ENCODE measurements at places on chromosomes 5 and 9.

DNA sequence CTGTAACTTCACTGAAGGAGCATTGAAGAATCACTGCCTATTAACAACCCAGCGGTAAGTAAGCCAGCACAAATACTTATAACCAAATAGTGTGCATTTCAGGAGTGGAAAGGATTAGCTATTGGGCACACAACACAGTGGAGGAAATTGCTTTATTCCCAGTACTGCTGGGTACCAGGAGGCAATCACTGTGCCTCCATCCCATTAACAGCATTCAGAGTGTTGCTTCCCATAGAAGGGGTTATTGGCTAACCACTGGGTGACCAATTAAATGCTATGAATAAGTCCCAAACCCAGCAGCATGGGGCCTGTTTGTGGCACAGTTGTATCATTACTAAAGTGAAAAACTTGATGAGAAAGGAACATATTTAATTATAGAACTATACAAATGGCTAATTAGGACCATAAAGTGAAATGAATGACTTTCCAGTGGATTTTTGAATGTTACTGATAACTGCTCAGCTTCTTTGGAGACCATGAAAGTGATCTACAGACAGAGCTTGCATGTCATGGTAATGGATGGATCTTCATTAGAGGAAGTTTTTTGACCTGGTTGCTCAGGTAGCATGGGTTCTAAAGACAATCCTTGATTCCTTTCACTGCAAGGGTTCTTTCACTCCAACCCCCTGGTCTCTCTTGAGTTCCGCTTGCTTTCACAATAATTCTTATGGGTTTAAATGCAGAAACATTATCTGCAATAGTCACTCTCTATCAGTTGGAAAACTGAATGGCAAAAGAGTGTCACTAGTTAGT, 413.3 kb upstream of the RORB start:
- no peak for DNase-seq

DNA sequence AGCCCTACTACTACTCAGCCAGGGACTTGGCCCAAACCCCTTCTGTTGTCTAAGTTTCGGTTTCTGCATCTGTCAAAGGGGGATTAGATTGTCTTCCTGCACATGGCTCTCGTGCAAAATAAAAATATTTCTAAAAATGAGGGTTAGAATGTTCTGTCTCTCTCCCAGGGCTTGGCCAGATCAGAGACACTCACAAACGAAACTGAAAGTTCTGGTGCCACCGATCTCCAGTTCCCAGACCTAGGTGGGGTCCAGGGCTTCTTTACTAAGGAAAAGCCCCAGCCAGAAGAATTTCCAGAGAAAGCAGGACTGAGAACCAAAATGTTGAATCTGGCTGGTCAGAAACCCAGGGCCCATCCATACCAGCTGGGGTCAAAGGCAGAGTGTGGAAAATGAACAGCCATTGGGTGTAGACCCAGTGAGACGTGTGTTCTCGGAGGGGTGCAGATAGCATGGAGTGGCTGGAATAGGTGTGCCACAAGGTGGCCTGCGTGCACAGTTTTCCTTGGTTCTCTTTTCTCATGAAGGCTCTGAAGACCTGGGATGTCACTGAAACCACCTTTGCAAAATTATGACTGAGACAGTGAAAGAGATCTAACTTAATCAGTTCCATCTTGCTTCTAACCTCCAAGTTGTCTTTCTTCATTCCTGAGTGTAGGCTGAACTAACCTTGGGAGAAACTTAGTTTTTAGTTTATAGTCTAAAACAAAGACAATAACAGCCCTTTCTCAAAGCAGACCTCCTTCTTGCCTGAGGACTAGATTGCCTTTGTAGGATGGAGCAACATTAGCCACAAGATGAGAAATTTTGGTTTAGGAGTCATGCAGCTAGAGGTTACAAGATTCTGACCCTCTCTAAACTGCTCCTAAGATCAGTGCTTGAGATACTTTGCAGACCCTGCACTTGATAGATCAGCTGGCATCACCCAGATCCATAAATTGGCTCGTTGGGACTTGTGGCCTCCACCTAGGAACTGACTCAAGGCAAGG, 2.3 kb upstream of the SLC23A1 start:
- no peak for DNase-seq

- no peak for DNase-seq
Observed at GRCh38 chr9:20297646-20298084, 324.6 kb downstream of the MLLT3 start.

GRCh38 chr9:110443146-110443865, 105.6 kb upstream of the TXNDC8 start:
- no peak for DNase-seq

DNA sequence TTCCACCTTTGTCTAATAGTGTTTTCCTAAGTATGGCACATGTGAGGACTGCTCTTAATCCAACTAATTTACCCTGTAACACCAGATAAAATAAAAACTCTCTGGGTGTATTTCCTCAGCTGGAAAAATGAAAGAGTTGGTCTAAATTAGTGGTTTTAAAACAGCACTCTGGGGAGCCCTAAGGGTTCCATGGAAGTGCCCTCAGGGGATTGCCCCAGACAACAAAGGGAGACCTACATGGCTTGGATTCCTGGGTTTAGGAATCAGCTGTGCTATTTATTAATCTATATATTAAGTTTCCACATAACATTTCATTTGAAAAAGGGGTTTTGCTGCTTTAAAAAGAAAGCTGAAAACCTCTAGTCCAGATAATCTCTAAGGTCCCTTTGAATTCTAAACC, 20.2 kb downstream of the ADAMTS6 start:
- DNase-seq, result no peak

DNA sequence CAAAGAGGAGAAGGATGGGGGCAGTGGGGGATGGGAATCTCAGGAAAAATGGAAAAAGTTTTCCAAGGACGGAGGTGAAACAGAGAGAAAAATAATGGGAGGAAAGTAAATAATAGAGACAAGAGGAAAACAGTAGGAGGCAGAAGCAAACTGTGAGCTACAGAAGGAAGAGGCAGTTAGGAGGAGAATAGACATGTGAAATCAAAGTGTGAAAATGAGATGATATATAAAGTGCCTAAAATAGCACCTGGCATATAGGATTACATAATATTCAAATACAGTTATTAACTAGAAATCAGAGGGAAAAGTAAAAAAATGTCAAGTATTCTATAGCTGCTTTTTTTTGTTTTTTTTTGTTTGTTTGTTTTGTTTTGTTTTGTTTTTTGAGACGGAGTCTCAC, 44.0 kb upstream of the PLIN2 start:
- peak; percentile 22 for DNase-seq

- no peak for DNase-seq
Observed at GRCh38 chr9:127575875-127576778, 36.0 kb upstream of the STXBP1 start.

DNA sequence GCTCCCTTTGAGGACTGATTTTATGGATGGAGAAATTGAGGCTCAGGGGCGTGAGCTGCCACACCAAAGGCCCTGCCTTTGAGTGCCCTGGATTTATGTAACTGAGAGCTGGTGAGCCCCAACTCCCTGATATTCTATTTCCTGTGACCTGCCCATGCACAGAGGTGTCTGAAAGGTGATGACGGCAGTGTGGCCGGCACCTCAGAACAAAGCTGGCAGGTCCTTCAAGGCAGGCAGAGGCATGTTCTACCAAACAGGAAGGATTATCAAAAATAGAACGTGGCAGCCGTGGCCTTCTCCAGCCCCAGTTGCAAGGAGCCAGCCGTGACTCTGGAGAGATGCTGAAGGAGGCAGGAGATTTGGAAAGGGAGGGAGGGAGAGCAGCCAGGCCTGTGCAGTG, 36.2 kb downstream of the INSYN2B start:
- no peak for DNase-seq

GRCh38 chr5:82165740-82166530, 112.2 kb downstream of the RPS23 start:
- DNase-seq, result peak; percentile 30
